A549 treated with Mapracorat at 1 μM for 4 hours (cell line): ENCODE measurements at places on chromosomes 3 and 15. TPM values are rescaled to one million over a fixed set of nuclear protein-coding genes. Genes with fewer than 3 reads are reported as not detected.

The A4GNT gene
- not detected in 5 replicates for total RNA-seq

The EPM2AIP1 gene
- 4.6 to 6.3 TPM (median 5.3 TPM) in 5 replicates for total RNA-seq

The CKMT1B gene
- 2.7 to 5.1 TPM (median 3.3 TPM) in 5 replicates for total RNA-seq

The LRRFIP2 gene
- 53.7 to 63.5 TPM (median 57.3 TPM) in 5 replicates for total RNA-seq

The PDIA3 gene
- total RNA-seq: 274 to 366 TPM (median 360 TPM) in 5 replicates

The WDR93 gene
- 0.07 to 0.25 TPM (median 0.19 TPM) in 5 replicates for total RNA-seq

The PLOD2 gene
- 76.2 to 113 TPM (median 103 TPM) in 5 replicates for total RNA-seq

The HTR3D gene
- not detected in 5 replicates for total RNA-seq

The SENP7 gene
- 1.5 to 2.8 TPM (median 2.5 TPM) in 5 replicates for total RNA-seq

The AGTR1 gene
- 0.32 to 0.72 TPM (median 0.51 TPM) in 5 replicates for total RNA-seq

The MOBP gene
- total RNA-seq: 0.04 to 0.16 TPM (median 0.07 TPM) in 5 replicates

The PIAS1 gene
- 16.1 to 22.9 TPM (median 22.3 TPM) in 5 replicates for total RNA-seq
